ENCODE measurements at places on chromosomes 7 and 10.

- DNase-seq, result no peak
These were observed 19.2 kb downstream of the LEP start for GRCh38 chr7:128260069-128260795.

DNA sequence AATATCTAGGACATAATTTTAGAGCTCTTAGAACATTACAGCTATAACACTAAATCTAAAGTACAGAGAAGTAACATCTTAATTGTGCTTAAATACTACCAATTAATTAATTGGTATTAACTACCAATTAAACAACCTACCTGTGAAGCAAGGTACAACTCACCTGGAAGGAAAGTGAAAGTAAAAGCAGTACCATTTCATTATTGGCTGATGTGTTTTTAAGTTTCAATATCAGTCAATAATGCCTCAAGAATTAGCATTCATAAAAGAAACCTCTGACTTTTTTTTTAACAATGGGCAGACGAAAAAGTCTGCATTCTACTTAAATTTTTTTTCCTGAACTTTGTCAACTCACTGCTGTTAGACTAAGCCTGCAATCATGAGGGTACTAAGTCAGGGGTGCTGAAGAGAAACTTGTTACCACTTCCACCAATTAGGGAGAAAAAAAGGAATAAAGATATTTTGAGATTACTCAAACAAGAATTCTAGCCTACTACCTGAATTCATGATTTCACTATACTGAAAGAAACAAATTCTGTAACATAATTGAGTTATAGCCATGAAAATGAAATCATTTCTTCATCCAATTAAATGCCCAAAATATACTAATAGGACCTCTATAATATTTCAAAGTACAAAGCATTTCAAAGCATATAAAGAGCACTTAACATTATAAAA, 19.9 kb downstream of the UPF2 start:
- no peak for DNase-seq

GRCh38 chr7:34973400-34973760, 63.9 kb downstream of the DPY19L1 start:
- no peak for DNase-seq

- DNase-seq, result no peak
These were observed 6.4 kb downstream of the UBTD1 start for GRCh38 chr10:97505152-97505551.

GRCh38 chr10:35487336-35488034, 117.7 kb upstream of the GJD4 start:
- no peak for DNase-seq

GRCh38 chr7:66321283-66321682, 116.1 kb downstream of the TPST1 start:
- DNase-seq, result no peak

GRCh38 chr10:77350134-77350533, 287.5 kb downstream of the KCNMA1 start:
- DNase-seq, result no peak

GRCh38 chr10:126478546-126478945, 90.3 kb upstream of the ADAM12 start:
- DNase-seq, result no peak

GRCh38 chr7:146528581-146528980, 412.0 kb downstream of the CNTNAP2 start:
- no peak for DNase-seq

- peak; percentile 77 for DNase-seq
These were observed 81.9 kb upstream of the CALN1 start for GRCh38 chr7:72493850-72494661.

- no peak for DNase-seq
These were observed 909.4 kb downstream of the GRID1 start for GRCh38 chr10:85457191-85457590.

- DNase-seq, result peak; percentile 45
These were observed 757 bp upstream of the NRCAM start for GRCh38 chr7:108456845-108457540.

GRCh38 chr7:158532093-158532627, 55.5 kb downstream of the PTPRN2 start:
- DNase-seq, result no peak

DNA sequence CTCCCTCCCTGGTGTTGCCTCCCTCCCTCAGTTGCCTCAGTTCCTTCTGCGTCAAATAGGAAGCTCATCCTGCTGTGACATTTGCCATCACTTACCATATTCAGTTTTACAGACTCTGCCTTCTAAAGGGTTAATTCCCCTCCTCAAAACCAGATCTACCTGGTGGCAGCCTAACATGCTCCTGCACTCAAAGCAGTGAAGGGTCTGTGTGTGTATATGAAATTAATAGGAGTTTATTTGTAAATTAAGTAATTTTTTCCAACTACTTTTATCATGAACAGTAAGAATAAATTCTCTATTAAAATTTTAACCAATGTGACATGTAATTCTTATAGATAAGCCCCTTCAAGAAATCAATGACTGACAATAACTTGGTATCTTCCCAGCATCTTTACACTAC, 158.6 kb upstream of the INSYN2A start:
- DNase-seq, result no peak

GRCh38 chr7:98058186-98058585, 48.5 kb upstream of the LMTK2 start:
- no peak for DNase-seq

DNA sequence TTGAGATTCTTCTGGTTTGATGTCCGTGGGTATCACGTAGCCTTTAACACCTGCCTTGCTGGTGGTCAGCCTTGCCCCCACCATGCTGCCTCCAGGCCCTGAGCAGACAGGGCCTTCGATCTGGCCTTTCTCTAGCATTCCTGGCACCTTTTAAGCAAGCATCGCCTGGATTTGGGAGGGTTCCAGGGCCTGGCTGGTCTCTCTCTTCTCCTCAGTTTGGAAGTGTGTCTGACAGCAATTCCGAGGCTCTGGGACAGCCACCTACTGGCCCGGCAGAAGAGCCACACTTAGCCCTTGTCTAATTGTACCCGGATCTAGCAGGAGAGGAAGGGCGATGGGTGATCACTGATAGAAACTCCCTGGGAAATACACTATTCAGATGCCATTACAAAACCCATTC, 441.3 kb upstream of the MKI67 start:
- no peak for DNase-seq

- DNase-seq, result peak; percentile 4
These were observed 39.4 kb upstream of the AGK start for GRCh38 chr7:141511676-141512396.

- no peak for DNase-seq
These were observed 15.7 kb upstream of the RNF216 start for GRCh38 chr7:5797179-5797578.

GRCh38 chr10:127947211-127947610, 40.3 kb downstream of the PTPRE start:
- no peak for DNase-seq

GRCh38 chr10:90125456-90126255, 424.3 kb downstream of the KIF20B start:
- no peak for DNase-seq

- DNase-seq, result no peak
These were observed 9.6 kb upstream of the STRA8 start for GRCh38 chr7:135224027-135224426.

DNA sequence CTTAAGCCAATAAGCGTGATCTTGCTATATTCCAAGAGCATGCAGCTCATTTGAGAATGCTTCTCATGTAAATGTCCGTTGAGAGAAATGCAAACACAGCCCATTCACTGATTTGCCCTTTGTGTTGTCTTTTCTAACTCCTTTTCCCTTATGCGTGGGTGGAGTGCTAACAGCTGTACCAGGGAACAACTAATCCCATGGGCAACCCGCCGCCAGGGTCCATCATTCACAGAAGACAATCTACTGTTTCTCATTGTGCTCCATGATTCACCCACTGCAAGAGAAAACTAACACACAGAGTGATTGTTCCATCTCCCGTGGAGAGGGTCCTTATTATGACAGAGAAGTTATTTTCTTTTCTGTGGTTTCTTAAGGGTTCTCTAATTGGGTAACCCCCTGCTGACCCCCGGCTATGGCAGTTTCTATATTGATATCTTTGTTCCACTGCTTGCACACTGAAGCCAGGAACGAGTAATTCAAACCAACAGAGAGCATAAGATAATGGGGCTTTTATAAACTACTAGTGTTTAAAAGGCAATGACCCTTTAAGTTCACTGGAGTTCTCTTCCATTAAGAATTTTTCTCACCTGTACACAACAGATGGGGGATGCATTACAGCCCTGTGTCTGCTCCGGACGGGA, 298.7 kb downstream of the BAMBI start:
- no peak for DNase-seq

DNA sequence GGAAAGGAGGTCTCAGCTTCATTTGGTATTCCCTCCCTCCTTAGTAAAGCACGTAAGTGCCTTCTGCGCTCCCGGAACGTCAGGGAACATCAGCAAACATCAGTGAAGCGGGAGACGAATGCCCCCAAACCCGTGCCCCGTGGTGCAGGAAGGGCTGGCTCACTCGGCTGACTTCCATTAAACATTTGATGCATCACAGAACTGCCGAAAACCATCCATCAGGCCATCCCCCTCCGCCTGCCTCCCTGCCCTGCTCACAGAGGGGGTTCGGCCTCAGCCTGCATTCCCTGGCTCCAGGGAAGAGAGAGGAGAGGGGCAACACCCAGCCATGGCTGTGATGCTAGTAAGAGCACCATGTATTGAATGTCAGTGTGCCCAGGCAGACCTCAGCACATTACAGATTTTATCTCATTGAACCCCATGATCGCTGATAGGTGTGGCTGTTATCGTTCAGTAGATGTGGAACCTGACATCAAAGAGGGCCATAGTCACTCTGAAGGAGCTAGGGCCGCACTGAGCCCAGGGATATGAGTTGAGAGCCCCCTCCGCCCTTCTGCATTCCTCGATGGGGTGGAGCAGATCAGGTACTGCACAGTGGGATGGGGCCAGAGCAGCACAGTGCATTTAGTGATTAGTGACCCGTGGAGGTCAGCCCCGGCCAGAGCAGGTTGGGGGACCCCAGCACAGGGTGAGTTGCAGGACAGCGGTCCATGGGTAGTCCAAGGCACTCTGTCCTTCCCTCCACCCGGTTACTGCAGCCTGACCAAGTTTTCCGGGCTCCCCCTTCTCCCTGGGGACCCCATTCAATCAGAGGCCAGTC, 146.4 kb downstream of the RPS24 start:
- no peak for DNase-seq

DNA sequence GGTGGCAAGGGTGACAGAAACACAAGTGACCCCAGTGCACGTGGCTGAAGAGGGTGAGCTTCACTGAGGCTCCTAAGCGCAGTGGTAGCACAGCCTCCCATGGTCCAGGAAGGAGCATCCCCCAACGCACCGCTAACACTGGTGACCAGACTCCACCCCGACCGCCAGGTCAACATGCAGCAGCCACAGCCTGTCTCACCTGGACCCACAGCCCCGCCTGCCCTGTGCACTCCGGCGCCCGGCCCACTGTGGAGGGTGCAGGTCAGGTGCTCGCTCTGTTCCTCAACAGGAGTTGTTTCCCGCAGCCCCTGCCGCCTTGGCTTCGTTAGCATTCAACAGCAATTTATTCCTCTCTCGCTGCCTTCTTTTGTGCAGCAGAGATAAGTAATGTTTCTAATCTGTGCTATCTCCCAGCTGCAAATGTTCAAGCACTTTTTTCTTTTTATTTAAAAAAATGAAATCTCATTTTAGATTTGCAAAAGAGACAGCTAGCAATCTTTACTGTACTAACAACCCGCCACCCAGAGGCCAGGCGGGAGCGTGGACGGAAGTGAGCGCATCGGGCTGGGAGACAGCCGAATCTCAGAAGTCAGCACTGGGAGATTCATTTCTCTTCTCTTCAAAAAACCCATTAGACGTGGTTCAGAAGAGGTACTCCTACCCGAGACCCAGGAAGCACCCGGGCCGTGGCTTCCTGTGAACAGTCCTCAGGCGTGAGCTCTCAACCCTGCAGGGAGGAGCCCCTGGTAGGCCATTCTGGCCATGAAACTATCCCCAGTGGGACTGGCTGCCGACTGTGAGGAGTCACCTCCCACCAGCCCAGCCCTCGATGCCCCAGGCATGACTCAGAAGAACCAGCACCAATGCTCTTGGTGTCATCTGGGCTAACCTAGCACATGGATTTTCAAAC, 133.4 kb downstream of the MAD1L1 start:
- DNase-seq, result peak; percentile 53

All from activated CD8-positive, alpha-beta T cell treated with anti-CD3 and anti-CD28 coated beads for 36 hours (primary cell).